ENCODE measurements at places on chromosomes 11 and 22.

DNA sequence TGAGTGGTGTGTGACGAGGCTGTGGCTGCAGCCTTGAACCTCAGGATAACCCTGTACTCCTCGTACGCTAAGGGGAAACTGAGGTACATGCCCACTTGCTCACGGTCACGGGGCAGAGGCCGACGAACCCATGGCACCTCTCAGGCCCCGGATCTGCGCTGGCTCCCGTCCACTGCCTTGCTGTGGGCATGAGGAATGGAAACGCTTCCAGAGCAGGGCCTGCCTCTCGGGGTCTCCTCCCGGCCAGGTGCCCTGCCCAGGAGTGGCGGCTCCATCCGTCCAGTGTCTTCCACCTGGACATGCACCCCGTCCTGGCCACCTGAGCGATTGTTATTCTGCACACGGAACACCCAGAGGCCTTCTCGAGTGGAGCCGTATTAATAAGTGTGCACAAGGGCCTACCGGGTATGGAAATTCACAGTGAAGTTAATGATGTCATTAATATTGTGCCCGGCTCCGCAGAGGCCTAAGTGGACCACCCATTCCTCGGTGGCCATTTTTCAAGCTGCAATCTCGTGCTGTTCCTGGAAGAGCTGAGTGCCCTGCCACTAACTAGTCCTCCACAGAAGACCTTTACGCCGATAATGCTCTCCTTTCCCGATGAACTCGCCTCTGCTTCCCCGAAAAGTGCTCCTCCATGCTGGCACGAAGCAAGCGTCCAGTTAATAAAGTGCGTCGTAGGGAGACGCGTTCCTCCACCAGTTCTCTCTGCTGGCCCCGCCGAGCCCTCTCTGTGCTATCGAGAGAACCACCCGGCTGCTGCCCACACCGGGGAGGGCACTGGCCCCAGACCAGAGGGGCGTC lies 927.9 kb downstream of the BRD1 start:
- DNase-seq: no peak

GRCh38 chr11:129453293-129453721 lies 77.7 kb downstream of the BARX2 start:
- DNase-seq: no peak

DNA sequence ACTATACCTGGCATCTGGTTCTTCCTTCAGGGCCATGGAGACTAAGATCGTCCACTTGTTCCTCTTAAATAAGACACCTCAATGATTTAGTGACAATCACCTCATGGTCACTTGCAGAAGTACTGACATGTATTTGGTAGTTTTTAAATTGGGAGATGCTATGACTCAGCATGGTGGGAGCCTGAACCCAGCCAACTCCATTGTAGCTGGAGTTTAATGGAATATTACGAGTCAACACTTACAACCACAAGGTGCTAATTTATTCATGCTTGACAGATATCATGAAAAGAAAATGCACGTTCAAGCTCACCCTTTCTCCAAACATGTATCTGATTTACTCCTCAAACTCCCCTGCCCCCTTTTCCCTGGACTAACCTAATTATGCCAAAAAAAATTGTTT lies 16.6 kb upstream of the APOL3 start:
- no peak for DNase-seq

DNA sequence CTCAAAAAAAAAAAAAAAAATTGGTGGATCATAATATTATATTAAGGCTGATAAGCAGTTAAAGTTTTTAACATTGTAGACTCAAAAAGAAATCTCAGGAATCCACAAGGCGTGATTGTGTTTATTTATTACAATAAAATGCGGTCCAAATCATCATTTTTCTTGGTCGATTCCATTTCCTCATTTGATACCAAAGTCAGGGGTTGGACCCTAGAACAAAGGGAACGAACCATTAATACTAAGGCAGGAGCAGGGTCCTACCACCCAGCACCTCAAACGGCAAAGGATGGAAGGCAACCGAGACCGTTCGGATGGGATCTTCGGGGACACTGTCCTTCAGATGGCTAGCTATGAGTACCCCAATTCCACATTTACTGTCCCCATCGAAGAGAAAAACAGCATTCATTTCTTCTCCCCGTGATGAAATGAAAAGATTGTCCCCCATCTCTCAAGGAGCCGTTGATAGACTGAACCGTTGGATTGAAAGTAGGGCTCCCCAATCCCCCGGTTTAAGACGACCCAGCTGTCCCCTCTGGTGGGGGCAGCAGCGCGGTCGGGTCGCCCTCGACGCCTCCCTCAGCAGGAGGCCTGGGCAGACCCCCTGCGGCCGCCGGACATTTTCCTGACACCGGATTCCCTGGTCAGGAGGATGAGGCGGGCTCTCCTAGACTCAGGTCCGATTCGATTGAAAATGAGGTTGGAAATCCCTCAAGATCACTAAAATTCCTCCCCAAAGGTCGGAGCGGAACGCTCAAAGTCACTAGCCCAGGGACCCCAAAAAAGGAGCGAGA lies 607 bp downstream of the DMC1 start:
- no peak for DNase-seq

GRCh38 chr22:20002128-20002527 lies 14.5 kb downstream of the ARVCF start:
- no peak for DNase-seq

DNA sequence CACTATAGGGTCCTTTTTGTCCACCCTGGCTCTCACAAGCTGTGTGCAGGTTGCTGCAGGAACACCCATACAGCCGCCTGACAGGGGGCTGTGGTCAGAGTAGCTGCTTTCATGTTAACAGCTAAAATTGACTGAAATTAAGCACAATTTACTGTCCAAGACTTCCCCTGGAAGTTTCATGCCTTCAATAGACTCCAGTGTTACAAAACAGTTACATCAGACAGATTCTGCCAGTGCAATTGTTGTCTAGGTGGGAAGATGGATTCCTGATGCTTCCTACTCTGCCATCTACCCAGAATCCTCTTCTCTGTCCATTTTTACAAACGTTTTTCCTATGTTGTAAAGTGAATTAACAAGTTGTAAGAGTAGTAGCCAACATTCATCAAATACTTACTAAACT lies 5.3 kb upstream of the TSKU start:
- no peak for DNase-seq

GRCh38 chr11:27720277-27720830 lies 20.1 kb upstream of the BDNF start:
- no peak for DNase-seq

DNA sequence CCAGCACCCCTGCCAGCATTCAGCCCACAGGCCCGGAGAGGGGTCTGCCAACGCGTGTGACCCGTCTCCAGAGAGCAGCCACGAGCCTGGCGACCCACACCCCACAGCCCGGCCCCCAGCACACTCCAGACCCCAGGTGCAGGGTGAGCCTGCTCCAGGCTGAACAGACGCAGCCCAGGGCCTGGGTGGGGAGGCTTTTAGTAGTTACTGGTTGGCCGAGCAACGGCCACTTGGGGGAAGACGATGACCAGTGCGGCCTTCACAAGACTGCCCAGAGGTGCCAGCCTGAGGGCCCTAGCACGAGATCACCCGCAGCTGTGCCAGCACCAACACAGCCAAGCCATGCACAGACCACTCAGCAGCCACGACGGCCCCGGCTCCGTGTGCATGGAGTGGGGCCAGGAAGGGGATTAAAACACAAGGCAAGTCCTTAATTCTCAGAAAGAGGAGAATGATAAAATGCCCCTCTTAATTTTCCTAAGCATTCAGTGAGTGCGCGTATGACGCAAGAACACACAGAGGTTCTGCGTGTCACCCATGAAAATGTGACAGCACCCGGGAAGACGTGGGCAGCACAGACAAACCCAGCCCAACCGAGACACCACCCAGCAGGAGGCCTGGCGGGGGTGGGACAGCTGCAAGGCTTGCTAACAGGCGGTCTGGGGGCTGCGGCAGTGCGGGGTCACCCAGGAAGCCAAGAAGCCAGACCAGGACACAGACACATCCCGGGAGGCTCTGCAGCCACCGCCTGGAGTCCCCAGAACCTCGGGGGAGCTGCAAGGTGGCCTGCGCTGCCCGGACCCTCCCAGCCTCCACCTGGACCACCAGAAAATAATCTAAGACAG lies 47.6 kb downstream of the BRD1 start:
- no peak for DNase-seq

DNA sequence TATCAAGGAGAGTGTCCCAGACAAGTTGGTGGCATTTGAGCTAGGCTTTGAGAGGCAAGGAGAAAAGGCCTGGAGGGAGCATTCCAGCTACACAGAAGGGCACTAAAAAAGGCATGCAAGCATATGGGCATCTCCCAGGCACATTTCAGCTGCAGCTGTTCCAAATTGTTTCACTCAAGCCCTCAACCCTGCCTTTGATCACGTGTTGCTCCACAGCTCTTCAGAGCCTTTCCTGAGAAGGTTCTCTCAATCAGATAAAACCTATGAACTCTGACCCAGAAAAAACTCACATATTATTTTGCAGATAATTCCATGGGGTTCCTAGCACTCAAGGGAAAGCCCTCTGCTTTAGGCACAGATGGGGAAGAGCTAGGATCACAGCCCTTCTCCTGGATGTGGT lies 24.4 kb upstream of the HSPA8 start:
- DNase-seq: no peak

- DNase-seq: no peak
These were observed 30.5 kb downstream of the CDPF1 start for GRCh38 chr22:46219636-46220035.

GRCh38 chr11:100684101-100685065 lies 2.7 kb upstream of the ARHGAP42 start:
- DNase-seq: no peak

DNA sequence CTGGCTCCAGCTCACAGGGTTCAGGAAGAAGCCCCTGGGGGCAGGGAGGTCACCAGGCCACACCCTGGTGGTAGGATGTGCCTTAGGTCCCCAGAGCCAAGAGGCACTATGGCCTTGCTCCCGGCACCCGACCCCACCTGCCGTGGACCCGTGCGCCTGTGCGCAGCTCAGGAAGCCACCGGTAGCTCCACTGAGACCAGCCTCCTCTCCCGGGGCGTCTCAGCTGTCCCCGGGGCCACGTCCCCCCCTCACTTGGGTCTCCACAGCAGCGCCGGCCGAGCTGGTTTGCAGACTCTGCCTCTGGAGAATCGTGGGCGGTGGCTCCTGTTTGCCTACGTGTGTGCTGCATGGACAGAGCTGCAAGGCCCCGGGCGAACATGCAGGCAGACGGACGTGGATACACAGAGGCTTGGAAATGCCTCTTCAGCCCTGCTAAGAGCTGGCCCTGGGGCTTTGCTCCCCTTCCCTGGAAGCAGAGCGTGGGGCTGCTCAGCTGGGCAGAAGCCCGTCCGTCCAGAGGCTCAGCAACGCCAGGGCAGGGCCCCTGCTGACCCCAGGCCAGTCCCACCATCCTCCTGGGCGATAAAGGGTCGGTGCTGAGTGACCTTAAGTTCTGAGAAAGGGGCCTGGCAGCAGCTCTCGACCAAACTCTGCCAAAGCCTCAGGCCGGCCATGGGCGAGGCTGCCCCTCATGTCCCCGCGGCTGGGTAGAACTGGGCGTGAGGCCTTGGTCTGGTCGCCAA lies 15.3 kb upstream of the MUC5B start:
- DNase-seq: no peak

DNA sequence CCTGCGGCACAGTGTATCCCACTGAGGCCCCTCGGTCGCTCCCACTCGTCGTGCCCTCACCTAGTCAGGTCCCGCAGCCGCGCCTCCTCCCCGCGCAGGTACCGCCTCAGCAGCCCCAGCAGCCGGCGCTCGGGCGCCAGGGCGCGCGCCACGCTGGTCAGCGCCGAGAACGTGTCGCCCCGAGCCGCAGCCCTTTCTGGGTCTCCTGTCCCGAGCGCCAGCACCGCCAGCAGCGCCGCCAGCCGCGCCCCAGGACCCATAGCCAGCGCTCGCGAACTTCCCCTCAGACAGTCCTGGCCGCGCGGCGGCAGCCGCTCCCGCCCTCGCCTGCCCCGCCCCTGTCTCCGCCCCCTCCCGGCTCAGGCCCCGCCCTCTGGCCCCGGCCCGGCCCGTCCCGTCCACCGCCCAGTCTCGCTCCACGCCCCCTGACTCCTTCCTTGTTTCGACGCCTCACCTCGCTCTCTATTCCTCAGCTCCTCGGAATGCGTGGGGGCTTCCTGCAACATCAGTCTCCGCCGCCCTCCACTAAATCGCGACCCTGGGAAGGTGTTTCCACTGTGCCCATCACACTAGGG lies at the start of gene P4HA3:
Gene P4HA3 (minus strand): TSS at position 289 of the 575 bp plus-strand sequence. CDS start 29 bp downstream, at position 260.
- no peak for DNase-seq

- DNase-seq: no peak
These were observed 239.0 kb downstream of the TENM4 start for GRCh38 chr11:79201677-79202347.

DNA sequence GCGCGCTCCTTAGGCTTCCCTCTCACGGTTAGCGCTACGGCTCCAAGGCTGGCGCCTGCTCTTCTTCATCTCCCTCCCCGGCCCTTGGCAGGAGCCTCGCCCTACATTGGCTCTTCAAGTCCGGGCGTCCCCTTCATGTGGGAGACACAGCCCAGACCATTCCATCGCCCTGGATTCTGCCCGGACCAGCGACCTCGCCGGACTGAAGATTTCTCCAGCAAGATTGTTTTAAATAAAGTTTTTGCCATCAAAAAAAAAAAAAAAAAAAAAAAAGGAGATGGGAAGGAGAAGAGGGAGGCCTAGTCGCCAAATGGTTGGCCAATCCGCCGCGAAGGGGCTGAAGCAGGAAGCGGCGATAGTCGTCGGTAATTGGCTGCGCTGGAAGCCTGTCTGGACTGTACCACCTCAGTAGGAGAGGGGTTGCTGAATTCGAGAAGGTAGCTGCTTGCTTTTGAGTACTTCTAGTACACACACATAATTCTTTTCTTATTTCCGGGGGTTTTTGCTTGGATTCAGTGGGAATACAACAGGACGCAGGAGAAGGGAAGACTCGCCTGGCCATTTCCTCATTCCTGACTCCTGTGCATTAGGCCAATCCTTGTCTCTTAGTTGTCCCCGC lies 688 bp upstream of the ZDHHC5 start:
- peak; percentile 94 for DNase-seq

- no peak for DNase-seq
These were observed 60.3 kb downstream of the NECTIN1 start for GRCh38 chr11:119668676-119669075.

DNA sequence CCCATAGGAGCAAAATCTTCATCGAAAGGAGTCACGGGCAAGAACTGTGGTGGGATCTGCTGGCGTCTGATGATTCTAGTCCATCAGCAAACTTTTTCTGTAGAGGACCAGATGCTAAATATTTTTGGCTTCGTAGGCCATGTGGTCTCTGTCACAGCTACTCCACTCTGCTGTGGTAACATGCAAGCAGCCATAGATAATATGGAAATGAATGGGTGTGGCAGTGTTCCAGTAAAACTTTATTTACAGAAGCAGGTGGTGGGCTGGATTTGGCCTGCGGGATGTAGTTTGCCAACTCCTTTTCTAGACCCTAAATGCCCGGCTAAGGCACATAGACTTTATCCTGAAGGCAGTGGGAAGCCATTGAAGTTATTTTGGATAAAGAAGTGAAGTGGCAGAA lies 32.9 kb downstream of the BMAL1 start:
- DNase-seq: no peak

DNA sequence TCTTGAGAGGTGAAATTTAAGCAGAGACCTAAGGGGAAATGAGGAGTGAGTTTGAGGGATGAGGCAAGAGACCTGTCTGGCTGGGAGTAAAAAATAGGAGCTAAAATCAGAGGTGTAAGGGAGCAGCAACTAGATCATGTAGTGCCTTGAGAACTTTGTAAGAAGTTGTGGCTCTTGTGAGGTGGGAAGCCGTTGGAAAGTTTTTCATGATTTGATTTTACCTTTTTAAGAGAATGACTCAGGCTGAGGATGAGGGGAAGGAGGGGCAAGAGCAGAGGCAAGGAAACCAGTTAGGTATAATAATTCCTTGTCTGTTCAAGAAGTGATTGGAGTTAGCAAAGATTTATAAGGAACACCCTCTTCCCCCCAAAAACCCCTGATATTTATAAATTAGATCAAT lies 25.8 kb downstream of the QSER1 start:
- no peak for DNase-seq
